Stimulated activated CD4-positive, alpha-beta T cell treated with anti-CD3 and anti-CD28 coated beads, Interleukin-1b, Interleukin-23, amount 100 ng/mL, for 48 hours (primary cell): ENCODE measurements at places on chromosomes 4 and X.

GRCh38 chrX:154303476-154303875, 7.9 kb downstream of the TKTL1 start:
- DNase-seq: no peak

DNA sequence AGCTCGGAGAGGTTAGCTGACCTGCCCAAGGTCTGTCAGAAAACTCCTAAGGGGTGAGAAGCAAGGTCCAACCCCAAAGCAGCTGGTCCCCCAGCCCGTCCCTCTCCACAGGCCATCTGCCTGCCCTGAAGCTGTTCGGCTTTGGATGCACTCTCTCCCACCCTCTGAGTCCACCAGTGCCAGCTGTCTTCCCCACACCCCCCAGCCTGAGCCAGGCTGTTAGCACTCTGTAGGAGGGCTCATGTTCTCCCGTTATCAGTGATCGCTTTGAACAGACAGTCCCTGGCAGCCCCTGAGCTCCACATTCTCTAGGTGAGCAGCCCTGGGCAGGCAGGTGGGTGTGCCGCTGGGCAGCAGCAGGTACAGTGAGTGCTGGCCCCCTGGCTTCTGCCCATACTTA, 16.0 kb downstream of the ZNF185 start:
- no peak for DNase-seq

DNA sequence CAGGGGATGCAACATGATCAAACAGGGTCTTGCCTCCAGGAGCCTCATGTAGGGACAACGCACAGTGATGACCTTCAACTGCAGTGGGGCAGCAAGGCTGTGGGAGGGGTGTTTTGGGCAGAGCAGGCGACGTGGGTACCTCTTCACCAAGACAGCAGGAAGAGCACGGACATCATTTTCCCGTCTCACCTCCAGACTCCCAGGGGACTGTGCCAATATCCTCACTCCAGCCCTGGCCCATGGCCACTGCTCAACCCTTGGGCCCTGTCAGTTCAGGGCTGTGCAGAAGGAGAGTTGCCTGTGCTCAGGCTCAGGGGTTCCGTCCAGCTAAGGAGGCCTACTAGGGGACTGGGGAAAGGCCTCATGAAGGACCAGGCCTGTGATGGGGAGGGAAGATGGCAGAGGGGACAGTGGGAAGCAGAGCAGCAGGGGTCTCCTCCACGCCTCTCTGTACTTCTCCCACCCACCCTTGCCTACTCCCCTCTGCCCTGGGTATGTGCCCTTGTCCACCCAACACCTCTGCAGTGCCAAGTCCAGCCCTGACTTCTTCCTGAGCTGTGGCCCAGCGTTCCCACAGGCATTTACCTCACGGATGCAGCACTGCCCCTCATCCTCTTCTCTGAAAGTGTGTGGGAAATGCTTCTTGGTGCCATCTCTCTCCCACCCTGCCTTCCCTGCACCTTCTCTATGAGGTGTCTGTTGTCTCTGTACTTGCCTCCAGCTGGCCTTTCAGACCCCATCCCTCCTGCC, 1.4 kb downstream of the IL9R start:
- DNase-seq: no peak

- no peak for DNase-seq
Observed at GRCh38 chrX:119738742-119739141, 19.6 kb upstream of the SOWAHD start.

DNA sequence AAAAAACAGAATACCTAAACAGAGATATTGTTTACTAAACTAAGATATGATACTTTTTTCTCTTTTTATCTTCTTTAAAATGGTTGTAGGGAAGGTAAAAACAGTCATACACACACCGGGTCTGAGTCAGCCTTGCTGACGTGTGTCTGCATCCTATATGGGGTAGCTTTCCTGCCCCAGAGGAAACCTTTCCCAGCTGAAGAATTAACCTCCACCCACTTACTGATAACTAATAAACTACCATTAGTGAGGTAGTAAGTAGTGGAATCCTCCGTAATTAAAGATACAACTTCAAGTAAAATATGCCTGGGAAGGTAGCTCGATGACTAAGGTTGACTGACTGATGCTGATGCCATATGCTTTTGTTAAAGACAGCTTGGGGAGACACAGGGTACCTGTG, 312.2 kb downstream of the DCTD start:
- DNase-seq: no peak

DNA sequence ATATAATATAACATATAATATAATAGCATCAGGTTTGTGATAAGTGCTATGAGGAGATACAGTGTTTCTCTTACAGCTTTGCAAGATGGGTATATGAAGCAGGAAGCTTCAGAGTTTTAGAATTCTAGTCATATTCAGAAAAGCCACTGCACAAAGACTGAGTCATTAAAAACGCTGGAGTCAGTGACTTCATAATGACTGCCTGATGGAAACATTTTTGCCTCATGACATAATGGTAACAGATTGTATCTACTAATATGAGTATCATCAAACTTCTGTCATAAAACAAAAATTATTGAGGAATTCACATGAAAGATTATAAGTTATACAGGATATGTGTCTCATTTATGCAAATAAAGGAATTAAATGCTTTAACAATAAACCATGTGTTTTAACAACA, 46.8 kb downstream of the EPHA5 start:
- no peak for DNase-seq

- no peak for DNase-seq
Observed at GRCh38 chr4:57159866-57160265, 49.7 kb upstream of the IGFBP7 start.

GRCh38 chr4:185837415-185838103, 25.6 kb upstream of the SORBS2 start:
- DNase-seq: no peak

- no peak for DNase-seq
Observed at GRCh38 chr4:16659079-16659478, 239.4 kb downstream of the LDB2 start.

GRCh38 chr4:177901786-177902185, 459.5 kb upstream of the AGA start:
- DNase-seq: no peak

DNA sequence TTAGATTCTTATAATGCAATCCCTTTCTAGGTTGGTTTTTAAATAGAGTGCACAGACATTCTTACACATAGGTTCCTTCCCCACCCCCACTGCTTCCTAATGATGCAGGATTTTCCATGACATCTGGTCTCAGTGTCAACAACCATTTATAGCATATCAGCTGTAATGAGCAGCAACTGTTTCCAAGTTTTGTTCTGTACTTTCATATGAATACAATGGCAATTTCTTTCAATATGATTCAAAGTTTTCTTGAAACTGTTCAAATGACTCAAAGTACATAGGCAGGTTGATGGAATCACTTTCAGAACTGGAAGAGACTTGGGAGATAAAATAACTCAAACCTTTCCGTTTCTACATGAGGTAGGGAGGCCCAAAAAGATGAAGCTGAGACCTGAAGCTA, 220.7 kb downstream of the CAMK2D start:
- peak; percentile 70 for DNase-seq

DNA sequence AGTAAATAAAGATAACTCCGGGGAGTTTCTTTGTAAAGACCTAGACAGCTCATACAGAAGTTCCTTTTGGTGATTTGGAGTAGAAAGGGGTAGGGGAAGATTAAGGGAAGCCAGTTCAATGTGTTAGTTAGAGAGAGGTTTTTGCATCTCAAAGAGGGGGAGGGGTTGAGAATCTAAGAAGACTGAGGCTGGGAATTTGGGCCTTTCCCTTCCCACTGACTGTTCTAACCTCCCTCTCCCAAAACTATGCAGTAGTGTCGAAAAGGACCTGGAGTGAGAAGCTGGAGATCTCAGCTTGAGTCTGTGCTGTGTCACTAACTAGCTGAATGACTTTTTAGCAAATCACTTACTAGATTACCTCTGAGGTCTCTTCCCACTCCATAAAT, 55.7 kb upstream of the CCDC160 start:
- no peak for DNase-seq

DNA sequence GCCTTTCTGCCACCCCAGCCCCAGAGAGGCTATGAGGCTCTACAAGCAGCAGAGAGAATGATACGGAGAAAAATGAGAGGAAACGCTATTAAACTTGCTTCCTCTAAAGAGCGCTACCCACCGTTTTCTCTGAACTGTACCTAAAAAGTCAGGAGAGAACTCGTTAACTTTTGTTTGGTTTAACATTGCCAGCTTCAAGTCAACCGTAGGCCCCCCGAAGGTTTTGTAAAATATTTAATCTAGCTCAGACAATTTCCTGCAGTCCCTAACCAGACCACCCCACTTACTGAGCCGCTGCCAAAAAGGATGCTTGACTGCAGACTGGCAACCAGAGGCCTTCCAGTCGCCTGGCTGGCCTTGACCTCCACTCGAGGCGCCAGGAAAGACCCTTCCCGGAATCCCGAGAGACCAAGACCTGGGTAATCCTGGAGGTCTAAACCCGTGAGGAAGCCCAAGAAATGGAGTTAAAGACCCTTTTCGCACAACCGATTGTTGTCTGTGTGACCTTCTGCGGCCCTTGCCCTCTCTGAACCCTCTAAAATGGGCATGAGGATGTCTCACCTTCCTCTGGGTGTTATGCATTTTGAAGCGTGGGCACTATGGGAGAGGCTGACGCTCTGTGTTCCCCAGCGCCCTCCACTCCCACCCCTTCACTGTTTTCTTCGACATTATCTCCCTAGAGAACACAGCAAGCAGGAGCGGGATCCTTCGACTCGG, 86.3 kb downstream of the BCOR start:
- DNase-seq: no peak

GRCh38 chrX:48591255-48591791, 6.0 kb upstream of the WDR13 start:
- no peak for DNase-seq

GRCh38 chr4:155566354-155566753, 100.3 kb upstream of the GUCY1A1 start:
- no peak for DNase-seq

- DNase-seq: no peak
Observed at GRCh38 chr4:100257567-100257966, 67.3 kb upstream of the DDIT4L start.

GRCh38 chr4:44147571-44148075, 301.0 kb downstream of the KCTD8 start:
- no peak for DNase-seq

DNA sequence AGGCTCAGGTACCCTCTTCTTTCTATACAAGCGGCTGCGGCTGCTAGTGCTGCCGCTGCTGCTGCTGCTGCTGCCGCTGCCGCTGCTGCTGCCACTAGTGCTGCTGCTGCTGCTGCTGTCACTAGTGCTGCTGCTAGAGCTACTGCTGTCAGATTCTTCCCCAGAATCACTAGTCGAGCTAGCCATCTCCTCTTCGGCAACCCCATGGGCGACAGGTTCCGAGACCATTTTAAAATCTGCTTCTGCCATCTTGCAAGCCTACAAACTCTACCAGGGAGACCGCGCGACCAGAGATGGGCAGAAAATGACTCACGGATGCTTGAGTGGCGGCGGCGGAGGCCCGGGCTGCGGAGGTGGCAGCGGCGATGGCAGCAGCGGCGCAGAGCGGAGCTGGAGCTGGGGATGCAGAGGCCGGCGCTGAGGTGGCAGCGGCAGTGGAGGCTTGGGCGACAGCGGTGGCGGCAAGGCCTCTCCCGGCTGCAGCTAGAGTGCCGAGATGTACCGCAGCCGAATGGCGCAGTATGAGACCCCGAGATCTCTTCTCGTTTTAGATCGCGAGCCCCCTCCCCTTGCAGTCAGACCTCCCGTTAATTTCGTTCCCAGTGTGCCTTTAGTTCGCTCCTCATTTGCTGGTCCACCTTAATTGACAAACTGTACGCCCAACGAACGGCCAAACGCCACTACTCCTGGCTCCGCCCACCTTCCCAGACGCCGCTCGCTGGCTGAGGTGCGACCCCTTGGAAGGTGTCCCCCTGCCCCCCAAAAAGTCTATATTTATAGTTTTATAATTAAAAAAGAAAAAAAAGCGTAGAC, at the start of gene NAP1L3:
Gene NAP1L3 (minus strand): TSS at position 523 of the 813 bp plus-strand sequence. CDS start 274 bp downstream, at position 249.
- peak; percentile 63 for DNase-seq

DNA sequence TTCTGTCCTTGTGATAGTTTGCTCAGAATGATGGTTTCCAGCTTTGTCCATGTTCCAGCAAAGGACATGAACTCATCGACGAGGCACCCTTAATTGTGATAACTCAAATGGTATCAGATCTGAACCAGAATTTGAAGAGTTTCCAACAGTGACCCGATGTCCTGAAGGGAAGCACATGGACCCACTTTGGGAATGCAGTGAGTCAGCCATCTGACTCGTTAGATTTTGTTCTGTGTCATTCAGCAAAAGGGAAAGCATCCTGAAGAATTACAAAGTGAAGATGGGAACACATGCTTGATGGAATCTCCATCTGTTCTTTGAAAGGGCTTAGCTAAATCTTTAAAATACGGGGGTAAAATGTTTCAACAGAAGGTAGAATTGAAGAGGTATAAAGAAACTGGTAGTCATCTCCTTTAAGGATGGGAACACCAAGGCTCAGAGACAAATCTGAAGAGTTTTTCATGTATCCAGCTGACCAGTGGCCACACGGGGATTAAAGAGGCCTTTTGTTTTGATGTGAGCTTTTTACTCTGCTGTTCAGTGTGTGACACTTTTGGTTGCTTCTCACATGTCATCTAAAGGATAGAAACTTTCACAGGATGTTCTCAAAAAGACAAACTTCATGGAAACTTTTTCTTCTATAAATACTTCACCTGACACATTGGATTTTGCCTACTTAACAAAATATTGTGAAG, 393.8 kb downstream of the INPP4B start:
- DNase-seq: no peak

DNA sequence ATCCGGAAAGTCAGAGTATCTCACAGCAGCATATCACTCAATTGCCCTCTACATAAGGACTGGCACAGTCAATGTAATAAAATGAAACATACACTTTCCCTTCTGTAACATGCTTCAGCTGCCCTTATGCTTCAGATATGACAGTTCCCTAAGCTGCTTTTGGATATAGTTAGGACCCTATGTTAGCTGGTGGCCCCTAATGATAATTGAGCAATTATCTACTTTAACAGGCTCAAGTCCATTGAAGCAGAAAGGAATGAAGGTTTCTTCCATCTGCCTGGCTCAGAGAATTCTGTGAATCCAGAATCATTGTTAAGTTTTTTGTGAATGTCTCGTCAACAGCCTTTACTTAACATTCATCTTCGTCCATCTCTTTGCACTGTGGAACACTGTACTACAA, 951.2 kb upstream of the DIAPH2 start:
- DNase-seq: no peak

DNA sequence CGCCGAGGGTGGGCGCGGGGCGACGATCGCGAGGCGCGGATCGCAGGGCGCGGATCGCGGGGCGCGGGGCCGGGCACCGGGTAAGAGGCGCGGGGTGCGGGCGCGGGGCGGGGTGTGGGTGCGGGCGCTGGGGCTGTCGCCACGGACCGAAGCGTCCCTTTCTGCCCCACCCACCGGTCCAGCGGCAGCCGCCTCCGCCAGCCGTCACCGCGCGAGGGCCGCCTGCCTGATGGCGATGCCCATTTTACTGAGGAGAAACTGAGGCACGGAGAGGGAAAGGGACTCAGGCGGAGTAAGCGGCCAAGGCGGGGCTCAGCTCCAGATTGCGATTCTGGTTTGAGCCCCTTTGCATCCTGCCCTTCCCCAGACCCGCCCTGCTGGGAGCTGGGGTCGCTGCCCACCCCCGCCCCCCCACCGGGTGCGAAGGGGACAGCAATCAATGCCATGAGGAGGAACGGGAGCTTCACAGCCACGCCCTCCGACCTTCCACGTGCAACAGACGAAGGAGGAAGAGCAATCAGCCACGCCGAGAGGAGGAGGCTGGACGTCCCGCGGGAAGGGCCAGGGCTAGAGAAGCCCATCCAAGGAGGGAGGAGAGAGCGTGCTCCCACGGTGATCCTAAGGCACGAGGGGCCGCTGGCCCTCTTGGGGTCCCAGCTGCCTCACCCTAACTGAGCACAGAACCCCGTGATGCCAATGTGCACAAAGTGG, 10.9 kb upstream of the MAN2B2 start:
- no peak for DNase-seq

- no peak for DNase-seq
Observed at GRCh38 chrX:150548251-150548650, 20.2 kb upstream of the MTM1 start.
